ENCODE measurements at places on chromosomes 3 and 15.

GRCh38 chr15:58179206-58179605, 41.0 kb downstream of the AQP9 start:
- DNase-seq: no peak

- no peak for DNase-seq
These were observed 15.3 kb downstream of the FOXP1 start for GRCh38 chr3:71568207-71568606.

GRCh38 chr3:53131096-53131495, 861 bp upstream of the RFT1 start:
- no peak for DNase-seq

DNA sequence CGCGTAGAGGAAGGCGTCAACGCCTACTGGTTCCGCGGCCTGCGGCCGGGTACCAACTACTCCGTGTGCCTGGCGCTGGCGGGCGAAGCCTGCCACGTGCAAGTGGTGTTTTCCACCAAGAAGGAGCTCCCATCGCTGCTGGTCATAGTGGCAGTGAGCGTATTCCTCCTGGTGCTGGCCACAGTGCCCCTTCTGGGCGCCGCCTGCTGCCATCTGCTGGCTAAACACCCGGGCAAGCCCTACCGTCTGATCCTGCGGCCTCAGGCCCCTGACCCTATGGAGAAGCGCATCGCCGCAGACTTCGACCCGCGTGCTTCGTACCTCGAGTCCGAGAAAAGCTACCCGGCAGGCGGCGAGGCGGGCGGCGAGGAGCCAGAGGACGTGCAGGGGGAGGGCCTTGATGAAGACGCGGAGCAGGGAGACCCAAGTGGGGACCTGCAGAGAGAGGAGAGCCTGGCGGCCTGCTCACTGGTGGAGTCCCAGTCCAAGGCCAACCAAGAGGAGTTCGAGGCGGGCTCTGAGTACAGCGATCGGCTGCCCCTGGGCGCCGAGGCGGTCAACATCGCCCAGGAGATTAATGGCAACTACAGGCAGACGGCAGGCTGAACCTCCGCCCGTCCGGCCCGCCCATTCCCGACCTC, 4.1 kb downstream of the ISLR2 start:
- no peak for DNase-seq
